Stimulated activated CD4-positive, alpha-beta T cell treated with anti-CD3 and anti-CD28 coated beads, Interleukin-15, amount 100 ng/mL, for 24 hours (primary cell): ENCODE measurements at places on chromosomes 7 and 10.
A peak's percentile ranks its signal among the peaks of the same experiment; 100 is the strongest.

GRCh38 chr10:34854147-34854601, 39.1 kb upstream of the PARD3 start:
- DNase-seq = no peak

DNA sequence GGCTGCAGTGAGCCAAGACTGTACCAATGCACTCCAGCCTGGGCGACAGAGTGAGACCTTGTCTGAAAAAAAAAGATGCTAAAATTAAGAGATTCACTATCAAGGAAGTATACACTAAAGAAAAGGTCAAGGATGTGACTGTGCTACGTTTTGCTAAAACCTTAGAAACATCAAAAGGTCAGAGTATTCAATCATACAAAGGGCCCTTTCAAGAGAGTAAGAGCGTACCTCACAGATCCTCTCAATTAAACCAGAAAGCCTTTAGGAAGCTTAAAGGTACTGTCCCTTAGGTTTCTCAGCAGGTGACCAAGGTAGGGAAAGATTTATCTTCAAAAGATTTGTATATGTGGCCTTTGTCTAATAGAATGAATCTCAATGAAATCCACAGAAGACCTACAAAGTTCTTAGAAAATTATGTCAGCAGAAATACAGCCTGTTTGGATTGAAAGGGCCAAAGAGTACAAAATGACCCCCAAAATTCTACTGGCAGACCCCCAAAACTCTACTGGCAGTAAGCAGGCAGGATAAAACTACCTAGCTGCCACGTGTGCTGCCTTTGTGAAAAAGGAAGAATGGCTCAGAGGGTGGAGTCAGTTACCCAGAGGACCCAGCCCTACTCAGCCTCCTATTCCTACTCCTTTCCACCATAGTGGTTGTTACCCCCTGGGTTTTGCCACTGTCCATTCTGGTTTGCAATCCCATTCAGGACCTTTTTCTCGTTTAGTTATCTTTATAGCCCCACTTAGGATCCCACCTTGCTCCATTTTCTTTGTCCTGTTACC, 36.7 kb downstream of the ARHGAP19 start:
- DNase-seq = no peak

- DNase-seq = no peak
Observed at GRCh38 chr7:71198391-71198790, 66.4 kb downstream of the GALNT17 start.

DNA sequence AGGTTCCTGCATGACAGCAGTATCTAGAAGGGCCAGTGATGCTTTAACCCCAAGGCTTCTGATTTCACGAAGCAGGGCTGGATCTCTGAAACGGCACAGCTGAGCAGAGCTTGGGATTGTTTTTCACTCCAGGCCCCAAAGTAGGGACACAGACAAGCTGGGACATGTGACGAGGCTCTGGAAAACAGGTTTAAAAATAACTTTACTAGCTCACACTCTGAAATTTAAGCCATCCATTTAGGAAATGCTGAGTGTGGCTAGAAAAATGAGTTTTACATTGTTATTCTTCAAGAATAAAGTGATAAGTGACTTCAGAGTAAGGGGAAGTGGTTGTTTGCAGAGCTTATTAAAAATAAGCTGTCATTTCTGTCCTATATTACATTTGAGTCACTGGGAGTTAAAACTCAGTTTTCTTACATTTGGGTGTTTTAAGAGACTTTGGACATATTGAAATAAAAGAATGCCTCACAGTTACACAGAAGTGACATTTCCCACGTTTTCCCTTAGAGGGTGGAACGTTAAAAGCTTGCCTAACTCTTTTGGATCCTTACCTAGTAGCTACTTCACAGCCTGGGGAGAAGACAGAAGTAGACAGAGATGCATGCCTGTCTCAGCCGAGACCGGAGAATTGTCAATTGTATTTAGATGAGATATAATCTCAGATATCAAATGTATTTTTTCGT, 107.8 kb downstream of the GALNT17 start:
- DNase-seq = no peak

GRCh38 chr7:46126675-46127300, 205.7 kb upstream of the IGFBP3 start:
- no peak for DNase-seq

DNA sequence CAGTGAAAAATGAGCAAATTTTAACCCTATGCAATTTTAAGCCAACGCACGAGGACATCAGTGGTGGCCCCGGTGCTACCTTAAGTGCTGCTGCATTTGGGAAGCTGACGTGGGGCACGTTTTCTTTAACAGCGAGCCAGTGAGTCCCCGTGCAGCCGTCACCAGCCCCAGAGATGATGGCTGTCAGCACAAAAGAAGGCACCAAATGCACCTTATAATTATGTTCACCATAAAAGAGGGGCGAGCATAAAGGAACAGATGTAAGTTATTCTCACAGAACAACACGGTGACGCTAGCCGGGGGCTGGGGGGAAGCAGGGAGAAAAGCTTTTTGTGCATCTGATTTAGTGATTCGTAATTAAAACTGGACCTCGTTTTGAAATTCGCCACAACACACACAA, 260.1 kb downstream of the DNAJB6 start:
- DNase-seq = no peak

DNA sequence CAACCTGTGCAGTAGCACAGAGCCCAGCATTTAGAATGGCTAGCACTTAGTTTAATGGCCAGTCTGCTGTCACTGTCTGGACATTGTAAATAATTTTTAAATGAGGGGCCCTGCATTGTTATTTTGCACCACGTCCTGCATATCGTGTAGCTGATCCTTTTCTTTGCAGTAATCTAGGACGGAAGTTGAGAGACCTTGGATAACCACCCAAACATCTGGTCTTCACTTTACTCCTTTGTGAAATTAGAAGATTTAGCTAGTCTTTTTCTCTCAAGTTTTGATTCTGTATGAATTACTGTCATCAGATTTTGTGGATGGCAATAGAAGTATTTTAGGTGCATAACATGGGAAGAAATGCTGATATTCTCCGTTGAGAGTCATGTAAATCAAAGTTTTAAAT, 1.9 kb downstream of the MIOS start:
- no peak for DNase-seq

DNA sequence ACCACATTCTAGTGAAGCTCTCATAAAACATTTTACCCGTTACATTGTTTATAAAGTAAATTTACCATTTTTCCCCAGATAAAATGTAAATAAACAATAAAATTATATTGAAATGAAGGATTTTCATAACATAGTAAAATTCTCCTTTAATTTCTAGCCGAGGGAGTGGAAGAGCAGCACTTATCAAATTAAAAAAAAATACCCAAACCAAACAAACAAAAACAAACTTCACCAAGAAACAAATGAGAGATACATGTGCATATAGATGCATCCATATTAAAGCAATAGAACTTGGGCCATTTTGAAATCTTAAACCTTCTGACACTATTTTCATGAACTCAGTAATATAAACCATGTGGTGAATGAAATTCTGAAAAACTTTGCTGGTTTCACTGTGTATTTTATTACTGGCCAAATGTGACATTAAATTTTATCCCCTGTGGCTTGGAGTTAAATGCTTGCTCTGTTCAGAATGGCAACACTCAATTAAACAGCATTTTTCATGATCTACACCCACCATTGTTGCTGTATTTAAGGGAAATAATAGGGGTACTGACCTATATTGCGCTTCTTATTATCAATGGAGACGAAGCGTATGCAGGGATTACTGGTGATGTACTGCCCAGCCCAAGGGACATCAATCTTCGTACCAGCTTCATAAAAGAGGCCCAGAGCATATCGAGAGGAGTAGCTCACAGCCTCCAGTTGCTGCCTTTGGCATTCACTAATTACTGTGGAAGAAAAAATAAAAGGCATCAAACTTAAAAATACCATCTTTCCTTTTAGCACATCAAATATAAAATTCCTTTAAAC, 220.9 kb downstream of the RNLS start:
- no peak for DNase-seq

- no peak for DNase-seq
Observed at GRCh38 chr10:7541137-7542087, 125.4 kb downstream of the ITIH5 start.

GRCh38 chr7:42342381-42342780, 105.4 kb upstream of the GLI3 start:
- no peak for DNase-seq

GRCh38 chr7:29469281-29469680, 94.4 kb upstream of the PRR15 start:
- DNase-seq = no peak

- DNase-seq = no peak
Observed at GRCh38 chr10:93075369-93076221, 1.9 kb downstream of the CYP26A1 start.

GRCh38 chr7:101990811-101991418, 173.5 kb downstream of the CUX1 start:
- peak; percentile 10 for DNase-seq

DNA sequence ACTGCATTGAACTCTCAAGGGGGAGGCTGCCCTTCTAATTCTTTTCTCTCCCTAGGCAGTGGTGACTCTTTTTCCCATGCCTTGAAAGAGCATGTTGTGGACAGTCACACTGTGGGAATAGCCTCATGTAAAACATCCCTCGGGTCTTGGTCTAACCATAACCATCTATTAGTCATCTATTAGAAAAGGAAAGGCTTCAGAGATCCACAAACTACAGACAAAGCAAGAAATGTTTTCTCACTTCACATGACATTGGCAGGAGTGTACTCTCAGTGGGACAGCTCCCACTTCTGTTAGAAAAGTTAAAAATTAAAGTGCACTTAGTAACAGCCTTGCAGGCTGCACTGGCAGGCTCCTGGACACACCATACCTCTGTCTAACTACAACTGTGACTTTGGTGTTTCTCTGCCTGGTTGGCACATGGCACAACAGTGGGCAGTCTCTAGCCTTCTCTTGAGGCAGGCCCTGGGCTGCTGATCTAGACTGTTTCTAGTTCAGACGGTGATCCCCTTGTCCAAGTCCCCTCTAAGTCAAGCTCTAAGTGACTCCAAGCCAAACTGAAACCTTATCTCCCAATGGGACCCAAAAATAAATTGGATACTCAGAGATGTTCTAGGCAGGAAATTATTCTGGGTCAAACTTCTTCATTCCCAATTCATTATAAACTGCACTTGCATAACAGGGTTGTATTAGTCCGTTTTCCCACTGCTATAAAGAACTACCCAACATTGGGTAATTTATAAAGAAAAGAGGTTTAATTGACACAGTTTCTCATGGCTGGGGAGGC, 57.9 kb upstream of the ITGB1 start:
- DNase-seq = no peak

DNA sequence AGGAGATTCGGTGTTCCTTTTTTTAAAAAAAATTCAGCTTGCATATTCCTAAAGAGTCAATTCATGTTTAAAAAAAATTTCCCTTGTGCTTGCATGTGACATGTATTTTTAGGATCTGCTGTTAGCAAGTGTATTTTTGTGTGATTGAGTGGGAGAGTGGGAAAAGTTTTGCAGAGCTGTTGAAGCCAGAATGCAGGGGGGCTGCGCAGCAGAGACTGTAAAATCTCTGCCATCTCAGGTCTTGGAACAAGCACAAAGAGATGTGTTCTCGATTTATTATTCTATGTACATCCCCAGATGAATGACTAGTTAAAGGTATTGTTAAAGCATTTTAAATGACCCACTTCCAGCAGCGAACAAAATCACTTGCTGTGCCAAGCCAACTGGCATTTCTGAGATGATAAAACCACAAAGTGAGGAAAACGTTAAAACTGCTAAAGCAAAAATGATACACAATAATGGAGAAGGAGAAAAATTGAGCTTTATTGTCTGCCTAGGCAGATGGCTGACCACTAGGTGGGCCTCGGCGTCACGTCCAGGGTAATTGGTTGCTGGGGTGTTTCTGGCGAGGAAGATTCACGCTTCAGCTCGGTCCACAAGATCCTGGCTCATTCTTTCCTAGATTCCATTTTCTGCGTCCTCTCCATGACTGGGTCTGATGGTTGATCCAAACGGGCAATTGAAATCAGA, 67.0 kb upstream of the ATRNL1 start:
- DNase-seq = no peak

DNA sequence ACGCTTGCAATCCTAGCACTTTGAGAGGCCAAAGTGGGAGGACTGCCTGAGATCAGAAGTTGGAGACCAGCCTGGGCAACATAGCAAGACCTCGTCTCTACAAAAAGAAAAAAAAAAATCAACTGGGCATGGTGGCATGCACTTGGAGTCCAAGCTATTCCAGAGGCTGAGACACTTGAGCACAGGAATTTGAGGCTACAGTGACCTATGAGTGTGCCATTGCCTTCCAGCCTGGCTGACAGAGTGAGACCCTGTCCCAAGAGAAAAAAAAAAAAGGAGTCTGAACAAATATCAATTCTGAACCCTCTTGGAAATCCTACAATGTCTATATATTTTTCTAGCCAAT, 126.8 kb upstream of the NRP1 start:
- DNase-seq = no peak

GRCh38 chr7:68187532-68187931, 1190.9 kb downstream of the TYW1 start:
- no peak for DNase-seq

- no peak for DNase-seq
Observed at GRCh38 chr10:71778071-71778825, 4.9 kb upstream of the VSIR start.

DNA sequence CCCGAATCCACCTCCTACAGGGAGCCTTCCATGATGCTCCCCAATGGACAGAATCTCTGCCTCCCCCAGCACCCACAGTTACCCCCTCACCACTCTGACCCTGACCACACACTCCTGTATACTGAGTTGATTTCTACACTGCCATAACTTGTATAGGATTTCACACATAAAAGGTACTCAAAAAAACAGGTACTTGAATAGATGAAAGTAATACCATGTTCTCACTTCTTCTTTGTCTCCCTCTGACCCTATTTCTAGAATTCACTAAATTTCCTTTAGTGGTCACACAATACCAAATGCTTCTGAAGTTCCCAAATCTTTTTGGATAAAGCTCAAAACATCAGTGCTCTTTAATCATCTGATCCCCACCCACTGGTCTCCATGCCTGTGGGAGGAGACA, 45.4 kb downstream of the HSPA12A start:
- no peak for DNase-seq

DNA sequence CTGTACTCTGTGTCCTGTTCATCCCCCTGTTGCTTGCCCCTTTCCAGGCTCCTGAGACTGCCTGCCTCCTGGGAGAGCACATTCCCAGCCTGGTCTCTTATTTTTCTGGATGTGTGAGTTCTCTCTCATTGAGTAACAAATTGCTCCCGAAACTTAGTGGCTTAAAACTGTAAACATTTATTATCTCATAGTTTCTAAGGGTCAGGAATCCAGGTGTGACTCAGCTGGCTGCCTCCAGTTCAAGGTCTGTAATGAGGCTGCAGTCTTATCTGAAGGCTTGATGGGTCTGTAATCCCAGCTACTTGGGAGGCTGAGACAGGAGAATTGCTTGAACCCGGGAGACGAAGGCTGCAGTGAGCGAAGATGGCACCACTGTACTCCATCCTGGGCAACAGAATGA, 53.6 kb upstream of the PRR15 start:
- DNase-seq = no peak
